ENCODE measurements at places on chromosomes 2 and 18.

- no peak for DNase-seq
These were observed 544.9 kb upstream of the LINC00305 start for GRCh38 chr18:64693766-64694165.

GRCh38 chr2:188725746-188726360 is 248.3 kb upstream of the COL3A1 start:
- no peak for DNase-seq

DNA sequence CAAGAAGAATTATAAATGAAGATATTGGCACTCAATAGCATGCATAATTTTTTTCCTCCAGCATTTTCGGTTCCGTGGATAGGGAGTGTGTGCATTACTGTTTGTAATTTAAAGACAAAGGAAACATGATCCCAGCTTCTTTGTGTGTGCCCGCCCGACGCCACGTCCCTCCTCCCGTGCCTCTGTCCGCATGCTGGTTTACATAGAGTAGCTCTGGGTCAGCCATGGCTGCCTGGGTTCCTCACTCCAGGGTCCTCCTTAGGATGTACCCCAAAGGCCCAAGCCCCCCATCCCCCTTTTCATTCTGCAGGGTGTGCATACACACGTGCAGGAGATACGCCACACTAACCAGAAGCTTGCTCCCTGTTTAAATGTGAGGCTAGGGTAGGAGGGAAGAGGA is 214.7 kb downstream of the KLHL29 start:
- no peak for DNase-seq

- no peak for DNase-seq
These were observed 71.2 kb downstream of the TGFA start for GRCh38 chr2:70482401-70482800.

DNA sequence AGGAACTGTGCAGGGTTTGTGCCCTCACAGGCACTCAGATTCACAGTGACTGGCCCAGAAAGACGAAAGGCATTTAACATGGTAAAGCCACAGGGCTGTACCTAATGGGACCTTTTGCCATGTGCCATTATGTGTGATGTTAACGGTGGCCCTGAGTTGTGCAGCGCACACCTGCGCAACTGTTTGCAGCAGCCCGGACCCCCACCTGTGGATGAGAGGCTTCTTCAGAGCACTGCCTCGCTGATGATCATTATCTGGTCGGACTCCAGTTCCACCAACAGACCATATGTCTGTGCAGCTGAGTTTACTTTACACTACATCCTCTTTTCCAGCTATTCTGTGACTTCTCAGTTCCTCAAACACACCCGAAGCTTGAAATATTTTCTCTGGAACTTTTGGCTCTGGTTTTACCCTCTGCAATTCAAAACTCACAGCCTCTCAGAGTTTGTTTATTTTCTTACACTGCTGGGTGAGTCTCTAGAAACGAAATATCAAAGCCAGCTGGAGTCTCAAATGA is 35.6 kb upstream of the UBE2F start:
- no peak for DNase-seq

GRCh38 chr2:240688553-240688919 is 3.1 kb upstream of the AQP12A start:
- DNase-seq, result no peak

GRCh38 chr2:26568076-26568890 is 72.9 kb downstream of the CIB4 start:
- no peak for DNase-seq

DNA sequence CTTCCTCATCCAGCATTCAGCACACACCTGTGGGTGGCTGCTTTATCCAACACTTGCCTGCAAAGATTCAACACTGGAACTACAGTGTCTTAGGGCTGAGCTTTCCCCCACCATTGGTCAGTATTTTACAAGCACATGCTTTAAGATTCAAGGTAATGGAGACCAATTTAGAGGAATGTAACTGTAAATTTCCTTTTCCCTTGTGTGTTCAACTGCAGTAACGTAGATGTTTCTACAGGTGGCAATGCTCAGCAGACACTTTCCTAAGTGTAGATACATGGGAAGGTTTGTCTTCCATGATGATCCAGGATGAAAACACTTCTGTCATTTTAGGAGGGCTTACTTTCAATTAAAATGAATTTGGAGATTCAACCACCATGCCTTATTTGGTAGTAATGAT is 143.6 kb upstream of the PXDN start:
- no peak for DNase-seq

DNA sequence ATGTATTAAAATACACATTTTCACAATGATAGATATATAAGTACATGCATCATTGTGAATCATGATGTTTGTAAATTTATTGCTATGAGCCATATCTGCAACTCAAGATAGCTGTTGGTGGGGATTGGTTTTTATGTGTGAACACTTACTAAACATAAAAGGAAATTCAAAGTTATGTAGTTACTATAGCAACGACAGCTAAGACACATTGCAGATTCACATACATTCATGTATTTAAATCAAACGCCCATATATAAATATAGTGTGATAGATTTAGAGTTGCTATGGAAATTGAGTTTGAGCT is 65.6 kb downstream of the MAPRE2 start:
- DNase-seq, result no peak

- no peak for DNase-seq
These were observed 96.9 kb downstream of the TPO start for GRCh38 chr2:1510176-1510575.

GRCh38 chr2:227509076-227509475 is 37.1 kb downstream of the AGFG1 start:
- no peak for DNase-seq

- no peak for DNase-seq
These were observed 6.2 kb downstream of the ADAM17 start for GRCh38 chr2:9549420-9549819.

DNA sequence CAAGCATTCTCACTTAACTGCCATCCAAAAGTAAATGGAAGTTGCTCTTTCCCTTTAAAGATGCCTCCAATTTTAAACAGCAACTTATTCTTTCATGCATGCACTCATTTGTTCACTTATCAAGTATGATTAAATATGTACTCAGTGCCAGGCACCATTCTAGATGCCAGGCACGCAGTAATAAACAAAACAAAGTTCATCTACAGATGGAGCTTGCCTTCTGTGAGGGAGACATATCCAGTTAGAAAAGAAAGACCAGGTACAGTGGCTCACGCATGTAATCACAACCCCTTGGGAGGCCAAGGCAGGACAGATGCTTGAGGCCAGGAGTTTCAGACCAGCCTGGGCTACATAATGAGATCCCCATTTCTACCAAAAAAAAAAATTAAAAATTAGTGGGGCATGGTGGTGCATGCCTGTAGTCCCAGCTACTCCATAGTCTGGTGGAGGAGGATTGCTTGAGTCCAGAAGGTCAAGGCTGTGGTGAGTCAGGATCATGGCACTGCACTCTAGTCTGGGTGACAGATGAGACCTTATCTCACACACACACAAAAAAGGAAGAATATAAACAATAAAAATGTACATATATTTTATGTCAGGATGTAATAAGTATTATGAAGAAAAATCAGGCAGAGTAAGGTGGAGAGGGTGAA is 19.2 kb upstream of the CCDC141 start:
- DNase-seq, result no peak

GRCh38 chr2:123040506-123040905 is 984.6 kb upstream of the CNTNAP5 start:
- DNase-seq, result no peak

DNA sequence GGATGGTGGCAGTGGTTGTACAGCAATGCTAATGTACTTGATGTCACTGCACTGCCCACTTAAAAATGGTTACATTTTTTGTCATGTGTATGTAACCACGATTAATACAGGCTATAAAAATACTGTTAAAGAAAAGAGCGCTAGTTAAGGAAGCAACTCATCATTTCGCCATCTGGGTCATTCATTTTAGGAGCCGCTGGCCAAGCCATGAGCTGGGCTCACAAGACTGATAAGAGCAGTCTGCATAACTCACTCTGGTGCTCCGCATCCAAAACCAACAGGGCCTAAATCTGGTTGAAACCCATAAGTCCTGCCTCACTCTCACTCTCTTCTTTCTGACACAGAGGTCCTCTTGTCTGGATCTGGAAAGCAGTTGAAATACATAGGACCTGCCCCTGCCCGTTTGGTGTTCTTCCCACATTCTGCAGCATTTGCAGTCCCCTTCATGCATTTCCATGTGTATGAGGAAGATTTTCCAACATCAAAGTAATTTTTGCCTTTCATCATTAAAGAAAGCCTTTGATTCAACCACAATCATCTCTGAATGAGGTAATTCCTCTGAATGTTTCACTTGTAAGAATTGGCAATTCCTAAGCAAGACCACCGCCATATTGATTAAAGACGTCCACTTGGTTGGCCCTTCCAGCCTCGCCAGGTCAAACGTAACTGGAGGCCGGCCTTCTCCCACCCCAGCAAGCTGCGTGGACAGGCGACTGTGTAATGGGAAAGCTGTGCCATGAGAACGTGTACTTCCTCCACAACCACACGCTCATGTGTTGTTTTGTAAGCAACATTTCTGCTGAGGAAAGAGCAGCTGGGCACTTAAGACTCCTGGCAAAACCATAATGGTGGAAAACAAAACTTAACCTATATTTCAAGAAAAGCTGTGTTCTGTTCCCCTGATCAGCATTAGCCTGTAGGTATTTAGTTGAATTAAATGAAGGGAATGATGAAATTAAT is 112.2 kb downstream of the VAPA start:
- DNase-seq, result no peak

DNA sequence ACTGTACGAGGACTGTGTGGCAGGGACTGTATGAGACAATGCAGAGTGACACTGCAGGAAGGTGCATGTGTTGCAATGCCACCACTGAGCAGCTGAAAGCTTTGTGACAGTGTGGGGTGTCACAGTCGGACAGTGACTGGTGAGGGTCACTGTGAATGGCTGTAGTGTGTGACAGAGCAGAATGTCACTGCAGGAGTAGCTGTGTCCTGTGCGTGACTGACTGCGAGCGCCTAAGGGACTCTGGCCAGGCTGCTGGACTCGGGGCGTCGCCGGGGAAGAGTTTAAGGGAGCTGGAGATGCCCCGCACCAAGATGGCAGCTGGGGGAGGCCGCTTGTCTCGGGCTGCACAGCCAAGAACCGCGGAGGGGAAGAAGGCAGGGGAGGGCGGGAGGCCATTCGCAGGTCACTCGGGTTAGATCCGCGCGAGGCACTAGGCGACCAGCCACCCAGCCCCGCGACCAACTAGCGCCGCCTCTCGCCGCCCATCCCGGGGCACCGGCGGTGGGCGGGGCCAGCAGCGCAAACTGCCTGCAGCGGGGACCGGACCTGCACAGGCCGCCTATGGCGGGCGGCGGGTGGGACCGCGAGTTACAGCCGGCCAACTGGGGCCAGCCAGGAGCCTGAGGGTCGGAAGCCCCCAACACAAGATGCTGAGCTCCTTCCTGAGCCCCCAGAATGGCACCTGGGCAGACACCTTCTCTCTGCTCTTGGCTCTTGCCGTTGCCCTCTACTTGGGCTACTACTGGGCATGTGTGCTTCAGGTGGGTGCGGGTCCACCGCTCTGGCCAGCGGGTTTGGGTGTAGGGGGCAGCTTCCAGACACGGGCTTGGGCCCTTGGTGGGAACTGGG is at the start of gene ABHD1:
TSS of gene ABHD1 (plus strand) at position 514 of the 849 bp plus-strand sequence. CDS start at position 648, 134 bp downstream.
- DNase-seq, result peak; percentile 28

DNA sequence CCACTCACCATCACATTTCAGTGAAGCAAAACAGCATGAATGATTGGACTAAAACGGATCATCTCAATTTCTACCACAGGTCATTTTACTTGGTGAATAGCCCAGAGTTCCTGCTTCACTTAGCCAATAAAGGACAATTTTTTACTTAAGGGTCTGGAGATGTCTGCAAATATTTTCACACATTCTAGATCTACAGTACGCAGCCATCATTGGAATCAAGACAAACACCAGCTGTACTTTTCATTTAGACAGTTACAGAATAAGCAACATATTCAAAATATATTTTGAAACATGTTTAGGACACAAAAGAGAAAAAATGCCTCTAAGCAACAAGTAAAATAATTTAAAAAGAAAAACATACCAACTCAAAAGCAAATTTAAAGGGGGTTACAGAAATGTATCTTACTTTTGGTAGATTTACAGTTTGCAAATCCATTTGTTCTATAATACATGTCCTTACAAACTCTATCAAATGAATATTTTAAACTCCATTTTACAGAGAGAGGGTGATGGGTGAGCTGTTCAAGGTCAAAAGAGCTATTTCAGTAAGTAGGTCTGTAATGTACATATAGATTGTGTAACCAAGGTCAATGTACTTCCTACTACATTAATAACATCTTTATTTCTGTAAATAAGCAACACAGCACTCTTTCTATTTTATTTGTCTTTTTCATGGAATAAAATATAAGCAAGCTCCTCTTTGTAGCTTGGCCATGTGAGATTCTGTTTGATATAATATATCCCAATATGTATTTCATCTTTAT is 13.4 kb downstream of the PPP1R1C start:
- no peak for DNase-seq

DNA sequence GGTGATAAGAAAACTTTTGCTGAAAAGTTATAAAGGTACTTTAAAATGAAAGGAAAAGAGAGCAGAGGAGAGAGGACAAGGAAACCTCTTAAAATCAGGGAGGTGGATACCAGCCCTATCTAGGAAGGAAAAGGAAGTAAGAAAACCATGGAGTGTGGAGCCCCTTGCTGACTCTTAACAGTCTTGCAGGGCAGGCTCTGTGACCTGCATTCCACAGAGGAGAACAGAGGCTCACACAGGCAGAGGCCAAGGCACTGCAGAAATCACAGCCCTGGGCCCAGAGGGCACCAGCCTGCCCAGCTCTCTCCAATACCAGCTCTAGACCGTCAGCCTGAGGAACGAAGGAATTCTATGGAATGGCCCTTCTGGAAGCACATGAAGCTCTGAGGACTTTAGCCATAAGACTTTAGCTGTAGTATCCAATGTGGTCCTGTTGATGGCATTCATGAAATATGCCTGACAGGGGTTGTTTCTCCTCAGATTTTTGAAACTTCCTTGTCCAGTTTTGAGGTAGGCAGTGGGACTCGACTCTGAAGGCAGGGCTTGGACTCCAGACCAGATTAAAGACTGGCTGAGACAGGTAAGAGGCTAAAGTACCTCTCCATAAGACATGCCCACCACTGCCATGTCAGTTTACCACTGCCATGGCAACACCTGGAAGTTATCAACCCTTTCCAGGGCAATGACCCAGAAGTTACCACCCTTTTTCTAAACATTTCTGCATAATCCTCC is 216.3 kb downstream of the ANAPC1 start:
- no peak for DNase-seq

GRCh38 chr2:241029599-241030332 is 31.3 kb downstream of the SNED1 start:
- no peak for DNase-seq

- no peak for DNase-seq
These were observed 19.2 kb upstream of the CAPN13 start for GRCh38 chr2:30826481-30826880.

DNA sequence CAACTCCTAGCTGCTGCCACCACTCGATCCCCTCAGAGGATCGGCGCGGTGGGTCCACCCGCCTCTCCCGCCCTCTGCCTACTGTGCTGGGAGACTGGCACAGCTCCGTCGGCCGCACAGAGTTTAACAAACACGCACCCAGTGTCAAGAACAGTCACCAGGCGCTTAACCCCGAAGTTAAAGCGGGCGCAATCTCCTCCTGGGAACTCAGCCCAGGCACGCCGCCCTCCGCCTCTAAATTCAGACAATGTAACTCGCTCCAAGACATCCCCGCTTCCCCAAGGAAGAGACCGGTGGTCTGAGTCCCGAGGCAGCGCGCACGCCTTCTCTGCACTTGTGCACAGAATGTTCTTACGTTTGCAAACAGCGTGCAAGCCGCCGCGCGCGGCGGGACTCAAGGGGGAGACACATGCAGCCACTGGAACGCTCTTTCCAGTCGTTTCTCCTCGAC is 533 bp downstream of the CXCR4 start:
- no peak for DNase-seq

GRCh38 chr18:79739440-79739778 is 58.3 kb upstream of the KCNG2 start:
- no peak for DNase-seq

Measured in activated CD8-positive, alpha-beta memory T cell treated with anti-CD3 and anti-CD28 coated beads for 4 hours (primary cell).